Ascending aorta (tissue), 2 donors: ENCODE measurements at places on chromosomes 5 and 9.

DNA sequence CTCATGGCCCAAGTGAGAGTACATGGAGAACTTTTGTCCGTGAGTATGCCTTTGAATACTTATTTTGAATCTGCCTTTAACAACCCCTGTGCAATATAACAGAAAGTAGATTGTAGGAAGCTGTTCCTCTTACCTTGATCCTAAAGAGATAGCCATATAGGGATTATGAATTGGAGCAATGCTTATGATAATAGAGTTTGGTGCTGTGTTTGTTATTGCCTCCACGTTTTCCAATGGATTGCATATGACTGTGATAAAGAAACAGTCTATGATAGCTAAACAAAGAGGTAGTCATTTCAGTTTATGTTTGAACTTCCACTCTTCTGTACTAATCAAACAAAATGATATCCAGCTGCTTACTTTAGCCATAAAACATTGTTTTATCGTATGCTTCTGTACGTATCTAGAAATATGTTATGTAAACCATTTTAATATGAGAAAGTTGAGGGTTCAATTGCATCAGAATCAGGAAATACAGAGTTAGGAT lies 199.6 kb upstream of the RGMB start:
- no peaks in the 10 kb centered on the region for H3K4me1 ChIP-seq
- H3K4me3 ChIP-seq: no peak overlapping the region
- DNase-seq: no peak

DNA sequence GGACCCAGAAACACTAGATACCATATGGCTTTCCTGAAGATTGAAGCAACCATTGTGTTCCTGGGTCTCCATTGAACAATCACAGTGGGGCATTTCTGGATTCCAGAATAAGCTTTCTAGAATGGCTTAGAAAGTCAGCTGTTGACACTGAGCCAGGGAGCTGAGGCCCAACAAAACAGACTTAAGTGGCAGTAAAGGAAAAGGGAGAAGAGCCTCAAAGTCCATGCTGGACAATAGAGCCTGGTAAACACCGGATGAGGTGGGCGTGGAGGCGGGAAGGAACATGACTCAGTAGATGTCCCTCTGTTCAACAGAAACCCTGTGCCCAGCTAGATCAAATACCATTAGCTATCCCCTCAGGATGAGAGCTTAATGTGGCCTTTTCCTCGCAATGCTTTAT lies 14.8 kb downstream of the SPARC start:
- no peaks in the 10 kb centered on the region for H3K27me3 ChIP-seq
- H3K4me1 ChIP-seq: peaks cover 63% of the 10 kb centered on the region
- H3K36me3 ChIP-seq: peaks cover 86% of the 10 kb centered on the region
- peak overlapping the region; percentile 1 for H3K4me3 ChIP-seq
- peak overlapping the region; percentile 93 for H3K27ac ChIP-seq
- DNase-seq: no peak

DNA sequence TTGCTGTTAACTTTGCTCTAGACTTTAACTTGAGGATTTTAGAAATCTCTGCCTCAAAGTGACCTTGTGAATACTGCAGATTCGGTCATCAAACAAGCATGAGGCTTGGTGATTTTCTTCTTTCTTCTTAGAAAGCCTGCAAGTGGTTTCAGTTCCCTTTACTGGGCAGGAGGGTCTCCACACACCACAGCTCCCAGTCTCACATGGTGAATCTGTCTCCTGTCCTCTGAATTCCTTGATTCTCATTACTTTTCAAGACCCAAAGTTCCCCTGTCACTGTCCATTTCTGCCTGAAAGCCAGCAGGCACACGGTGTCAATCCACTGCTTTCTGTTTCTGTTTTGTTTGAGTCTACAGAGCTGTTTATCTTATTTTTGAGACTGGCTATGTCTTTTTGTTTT lies 14.1 kb downstream of the HSPB3 start:
- DNase-seq: no peak
- H3K27ac ChIP-seq: peak overlapping the region; percentile 55
- H3K4me3 ChIP-seq: peak overlapping the region; percentile 33
- no peaks in the 10 kb centered on the region for H3K27me3 ChIP-seq
- H3K36me3 ChIP-seq: no peaks in the 10 kb centered on the region

DNA sequence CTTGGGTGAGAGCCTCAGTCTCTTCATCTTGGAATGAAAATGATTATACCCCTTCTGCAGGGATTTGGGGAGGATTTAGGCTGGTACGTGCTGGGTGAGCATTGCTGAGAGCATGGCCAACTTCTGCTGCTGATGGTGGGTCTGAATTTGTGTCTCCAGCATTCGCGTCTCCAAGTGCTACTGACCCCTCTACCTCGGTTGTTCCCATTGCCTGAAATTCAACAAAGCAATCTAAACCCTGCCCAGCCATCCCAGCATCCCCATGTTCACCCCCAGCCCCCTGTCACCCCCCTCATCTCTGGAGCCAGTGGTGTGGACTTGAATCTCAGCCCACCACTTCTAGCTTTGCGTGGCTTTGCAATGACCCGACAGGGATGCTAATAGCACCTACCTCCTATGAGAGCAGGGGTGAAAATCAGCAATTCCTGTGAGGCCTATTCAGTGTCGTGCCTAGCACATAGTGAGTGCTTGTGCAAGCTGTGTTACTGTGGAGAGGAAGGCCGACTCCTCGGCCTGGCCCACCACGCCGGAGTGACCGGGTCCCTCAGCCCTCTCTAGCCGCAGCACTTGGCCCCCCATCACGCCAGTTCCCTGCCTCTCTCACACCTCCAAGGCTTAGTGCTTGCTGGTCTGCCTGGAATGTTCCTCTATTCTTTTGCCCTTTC lies 43.4 kb upstream of the SH3PXD2B start:
- no peaks in the 10 kb centered on the region for H3K27me3 ChIP-seq
- H3K4me3 ChIP-seq: no peak overlapping the region
- DNase-seq: peak; percentile 22
- no peak overlapping the region for H3K27ac ChIP-seq

GRCh38 chr9:137030538-137031527 lies 1.1 kb downstream of the FUT7 start:
- no peaks in the 10 kb centered on the region for H3K36me3 ChIP-seq
- no peaks in the 10 kb centered on the region for H3K27me3 ChIP-seq
- DNase-seq: no peak
- H3K4me3 ChIP-seq: no peak overlapping the region

GRCh38 chr5:143074414-143074996 lies 304.3 kb downstream of the ARHGAP26 start:
- H3K36me3 ChIP-seq: no peaks in the 10 kb centered on the region
- H3K4me3 ChIP-seq: no peak overlapping the region
- no peak for DNase-seq
- no peaks in the 10 kb centered on the region for H3K27me3 ChIP-seq
- no peak overlapping the region for H3K27ac ChIP-seq
- H3K4me1 ChIP-seq: no peaks in the 10 kb centered on the region

DNA sequence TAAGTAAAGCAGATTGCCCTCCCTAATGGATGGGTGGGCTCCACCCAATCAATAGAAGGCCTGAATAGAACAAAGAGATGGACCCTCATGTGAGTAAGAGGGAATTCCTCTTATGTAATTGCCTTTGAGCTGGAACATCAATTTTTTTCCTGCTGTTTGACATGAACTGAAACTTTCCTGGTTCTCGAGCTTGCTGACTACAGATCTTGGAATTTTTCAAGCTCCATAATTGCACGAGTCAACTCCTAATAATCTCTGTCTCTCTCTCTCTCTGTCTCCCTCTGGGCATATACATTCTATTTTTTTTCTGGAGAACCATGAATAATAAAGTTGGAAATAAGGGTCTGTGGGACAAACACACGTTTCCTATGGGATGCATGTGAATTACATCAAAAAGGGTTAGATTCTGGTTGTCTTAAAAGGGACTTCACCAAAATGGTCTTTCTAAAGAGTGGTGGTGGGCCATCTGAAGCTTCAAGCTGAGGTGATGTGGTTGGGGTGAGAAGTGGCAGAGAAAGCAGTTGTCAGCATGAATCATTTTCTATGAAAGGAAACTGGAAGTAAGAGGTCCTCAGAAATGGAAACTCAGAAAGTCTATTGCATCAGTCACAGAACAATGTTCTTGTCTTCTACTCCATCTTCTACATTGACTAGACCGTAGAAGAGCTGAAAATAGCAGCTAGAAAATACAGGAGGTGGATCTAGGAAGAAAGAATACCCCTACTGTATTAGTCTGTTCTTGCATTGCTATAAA lies 47.0 kb upstream of the HOMER1 start:
- H3K36me3 ChIP-seq: no peaks in the 10 kb centered on the region
- DNase-seq: no peak
- H3K27me3 ChIP-seq: no peaks in the 10 kb centered on the region
- no peak overlapping the region for H3K27ac ChIP-seq
- H3K4me1 ChIP-seq: no peaks in the 10 kb centered on the region

DNA sequence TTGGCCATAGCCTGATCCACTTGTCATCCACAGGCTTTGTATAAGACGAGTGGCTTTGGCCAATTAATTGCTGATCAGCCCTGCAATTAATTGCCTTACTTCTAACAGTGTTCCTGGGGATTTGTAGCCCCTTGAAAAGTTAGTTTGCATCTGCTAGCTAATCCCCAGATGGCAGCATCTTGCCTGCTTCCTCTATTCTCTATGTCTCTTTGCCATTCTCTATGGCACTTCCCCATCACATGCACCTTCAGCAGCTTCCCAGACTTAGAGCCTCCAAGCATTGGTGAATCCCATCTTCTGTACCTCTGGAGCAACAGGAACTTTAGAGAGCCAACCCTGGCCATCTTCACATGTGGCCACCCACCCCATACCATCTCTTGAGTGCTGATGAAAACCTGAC lies 197.0 kb upstream of the DMAC1 start:
- H3K27me3 ChIP-seq: no peaks in the 10 kb centered on the region
- H3K27ac ChIP-seq: no peak overlapping the region
- H3K4me3 ChIP-seq: no peak overlapping the region
- H3K36me3 ChIP-seq: no peaks in the 10 kb centered on the region
- no peak for DNase-seq

- no peak for DNase-seq
- H3K4me3 ChIP-seq: no peak overlapping the region
- H3K27ac ChIP-seq: no peak overlapping the region
- H3K27me3 ChIP-seq: no peaks in the 10 kb centered on the region
- H3K4me1 ChIP-seq: peaks cover 8% of the 10 kb centered on the region
Observed at GRCh38 chr5:122436615-122437014, 124.6 kb downstream of the SNCAIP start.

GRCh38 chr9:26058111-26058895 lies 380.1 kb upstream of the TUSC1 start:
- H3K27ac ChIP-seq: no peak overlapping the region
- no peaks in the 10 kb centered on the region for H3K36me3 ChIP-seq
- no peaks in the 10 kb centered on the region for H3K27me3 ChIP-seq

DNA sequence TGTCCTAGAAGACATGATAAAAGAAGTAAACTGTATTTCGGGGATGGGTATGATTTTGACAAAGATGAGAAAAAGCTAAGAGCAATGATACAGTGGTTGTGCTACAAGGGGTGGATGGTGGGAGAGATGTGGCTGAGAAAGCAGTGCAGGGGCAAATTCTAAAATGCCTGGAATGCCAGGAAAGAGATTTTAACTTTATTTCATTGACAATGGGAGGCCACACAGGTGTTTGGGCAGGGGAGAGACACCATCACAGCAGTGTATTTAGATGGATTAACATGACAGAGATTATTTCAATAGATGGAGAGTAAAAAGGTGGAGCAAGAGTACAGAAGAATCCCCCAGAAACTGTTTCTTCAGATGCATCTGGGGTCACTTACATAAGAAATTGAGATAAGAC lies 71.2 kb downstream of the MAMDC2 start:
- H3K27me3 ChIP-seq: no peaks in the 10 kb centered on the region
- H3K4me1 ChIP-seq: no peaks in the 10 kb centered on the region
- no peak overlapping the region for H3K4me3 ChIP-seq

DNA sequence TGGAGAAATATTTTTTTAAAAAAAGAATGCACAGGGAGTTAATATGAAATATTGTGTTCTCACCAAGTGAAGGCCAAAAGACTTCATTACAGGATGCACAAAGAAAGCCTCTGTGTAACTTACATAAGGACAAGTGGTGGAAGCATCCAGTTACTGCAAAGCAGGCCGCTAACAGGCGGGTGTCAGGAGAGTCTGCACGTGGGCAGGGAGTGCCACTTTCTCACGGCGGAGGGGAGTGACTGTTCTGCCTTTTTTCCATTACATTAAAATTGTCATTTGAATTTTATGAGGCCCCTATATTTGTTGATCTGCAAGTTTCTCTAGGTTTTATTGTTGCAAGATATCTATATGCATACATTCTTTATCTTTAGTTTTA lies 28.1 kb upstream of the SPATA31E1 start:
- no peak for DNase-seq
- no peaks in the 10 kb centered on the region for H3K4me1 ChIP-seq
- H3K4me3 ChIP-seq: no peak overlapping the region
- no peak overlapping the region for H3K27ac ChIP-seq
- no peaks in the 10 kb centered on the region for H3K36me3 ChIP-seq

DNA sequence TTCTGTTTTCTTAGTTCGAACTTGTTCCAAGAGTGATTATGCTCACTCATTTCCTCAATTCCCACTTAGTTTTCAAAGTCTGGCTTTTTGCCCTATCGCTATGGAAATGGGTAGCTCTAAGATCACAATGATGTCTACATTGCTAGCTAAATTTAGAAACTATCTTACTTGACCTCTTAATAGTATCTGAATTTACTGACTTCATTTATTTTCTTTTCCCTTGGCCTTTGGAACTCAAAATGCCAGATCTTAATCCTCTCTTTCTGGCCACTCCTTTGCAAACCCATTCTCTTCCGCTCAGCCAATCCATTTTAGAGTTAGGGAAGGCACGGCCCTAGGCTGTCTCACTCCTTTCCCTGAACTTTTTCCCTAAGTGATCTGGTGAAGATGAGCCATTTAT lies 137.0 kb downstream of the FER start:
- H3K4me1 ChIP-seq: no peaks in the 10 kb centered on the region
- H3K36me3 ChIP-seq: no peaks in the 10 kb centered on the region
- DNase-seq: no peak
- no peak overlapping the region for H3K27ac ChIP-seq

- no peaks in the 10 kb centered on the region for H3K36me3 ChIP-seq
- DNase-seq: no peak
- H3K4me3 ChIP-seq: no peak overlapping the region
- no peak overlapping the region for H3K27ac ChIP-seq
- no peaks in the 10 kb centered on the region for H3K4me1 ChIP-seq
- H3K27me3 ChIP-seq: no peaks in the 10 kb centered on the region
Observed at GRCh38 chr5:10457682-10458574, 16.2 kb downstream of the ROPN1L start.

- no peak for DNase-seq
- H3K4me3 ChIP-seq: no peak overlapping the region
- H3K4me1 ChIP-seq: no peaks in the 10 kb centered on the region
- H3K27me3 ChIP-seq: no peaks in the 10 kb centered on the region
- no peak overlapping the region for H3K27ac ChIP-seq
Observed at GRCh38 chr9:82164159-82164558, 175.6 kb downstream of the SPATA31D1 start.

- H3K27me3 ChIP-seq: no peaks in the 10 kb centered on the region
- H3K4me3 ChIP-seq: peak overlapping the region; percentile 80
- H3K36me3 ChIP-seq: no peaks in the 10 kb centered on the region
- peak overlapping the region; percentile 48 for H3K27ac ChIP-seq
- DNase-seq: no peak
Observed at GRCh38 chr5:31193116-31193515, 370 bp upstream of the CDH6 start.
